ENCODE measurements at places on chromosomes 3 and 15. TPM values are rescaled to one million over a fixed set of nuclear protein-coding genes. Genes with fewer than 3 reads are reported as not detected.

Gene MYO5C
- total RNA-seq: 36.7 TPM

Gene PRKCI
- total RNA-seq: 39.6 TPM

Gene PLS1
- 1.3 TPM for total RNA-seq

Gene GOLGA8A
- total RNA-seq: 11.1 TPM

Gene MUC4
- not detected for total RNA-seq

Gene ATP11B
- 63.7 TPM for total RNA-seq

Gene CLCN2
- total RNA-seq: 4.4 TPM

Gene C3orf80
- 0.33 TPM for total RNA-seq

Gene HTR3C
- not detected for total RNA-seq

Gene OXSR1
- 39.1 TPM for total RNA-seq

Gene CFAP161
- total RNA-seq: 1.8 TPM
